ENCODE measurements at places on chromosomes 12 and 14.
A peak's percentile ranks its signal among the peaks of the same experiment; 100 is the strongest.

DNA sequence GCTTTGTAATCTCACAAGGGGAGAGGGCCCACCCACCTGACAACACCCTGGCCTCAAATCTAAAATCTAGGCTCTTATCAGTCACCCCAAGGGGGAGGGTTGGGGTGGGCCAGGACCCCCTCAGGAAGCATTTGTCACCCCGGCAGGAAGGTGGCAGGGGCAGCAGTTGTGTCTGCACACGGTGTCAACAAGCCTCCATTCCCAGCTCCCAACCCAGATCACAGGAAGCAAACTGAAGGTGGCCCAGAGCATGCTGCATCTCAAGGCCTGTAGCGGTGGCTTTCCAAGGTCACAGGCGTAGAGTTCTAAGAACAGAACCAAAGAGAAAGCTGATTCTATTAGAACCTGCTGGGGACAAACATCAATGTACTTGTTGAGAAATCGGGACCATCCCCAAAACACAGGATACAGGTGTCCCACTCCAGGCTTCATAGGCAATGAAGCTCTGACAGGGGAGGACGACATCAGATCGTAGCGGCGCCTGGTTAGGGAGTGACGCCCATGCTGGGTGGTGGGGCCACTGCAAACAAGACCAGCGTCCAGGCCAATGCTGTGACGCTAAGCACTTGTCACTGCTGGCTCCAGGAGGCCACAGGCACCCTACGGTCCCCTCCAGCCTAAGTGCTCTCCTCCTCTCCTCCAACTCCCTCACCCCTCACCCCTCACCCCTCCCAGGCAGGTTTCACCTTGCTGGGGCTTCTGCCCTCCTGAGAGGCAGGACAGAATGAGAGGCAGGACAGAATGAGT, 52.9 kb downstream of the CCDC88C start:
- DNase-seq: no peak

GRCh38 chr14:100406505-100407131, 83.5 kb downstream of the SLC25A47 start:
- DNase-seq: no peak

DNA sequence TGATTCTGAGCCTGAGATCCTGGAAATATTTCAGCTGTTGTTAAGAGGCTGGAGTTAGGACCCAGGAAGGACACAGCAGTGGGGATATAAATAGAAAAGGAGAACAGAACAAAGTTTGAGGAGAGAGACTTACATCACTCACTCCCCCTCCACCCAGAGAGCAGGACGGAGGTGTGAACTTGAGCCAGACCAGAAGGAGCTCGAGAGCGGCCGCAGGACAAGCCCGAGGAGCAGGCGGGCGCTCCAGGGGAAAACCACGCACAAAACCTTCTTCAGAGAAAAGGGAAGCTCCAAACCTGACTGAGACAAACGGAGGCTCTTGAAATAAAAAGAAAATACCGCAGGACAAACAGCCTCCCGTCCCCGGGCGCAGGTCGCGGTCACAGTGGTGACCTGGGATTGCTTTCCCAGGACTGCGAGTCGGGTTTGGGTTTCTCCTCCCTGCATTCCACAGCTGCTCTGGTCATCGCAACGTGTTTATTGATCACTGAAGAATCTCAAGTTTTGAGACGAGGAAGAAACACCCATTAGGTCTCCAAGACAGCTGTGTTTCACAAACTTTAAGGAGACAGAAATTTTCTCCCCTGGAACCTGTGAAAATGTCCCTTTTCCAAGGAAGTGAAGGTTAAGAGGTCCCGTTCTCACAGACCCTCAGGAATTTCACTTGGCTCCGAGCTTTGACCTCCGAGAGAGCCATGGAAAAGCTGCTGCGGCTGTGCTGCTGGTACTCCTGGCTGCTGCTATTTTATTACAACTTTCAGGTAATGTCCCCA, at the start of gene ADGRD1:
TSS of gene ADGRD1 (plus strand) at position 137 of the 773 bp plus-strand sequence. CDS start at position 696, 559 bp downstream.
- no peak for DNase-seq

GRCh38 chr12:42094277-42094676, 50.4 kb downstream of the GXYLT1 start:
- no peak for DNase-seq

DNA sequence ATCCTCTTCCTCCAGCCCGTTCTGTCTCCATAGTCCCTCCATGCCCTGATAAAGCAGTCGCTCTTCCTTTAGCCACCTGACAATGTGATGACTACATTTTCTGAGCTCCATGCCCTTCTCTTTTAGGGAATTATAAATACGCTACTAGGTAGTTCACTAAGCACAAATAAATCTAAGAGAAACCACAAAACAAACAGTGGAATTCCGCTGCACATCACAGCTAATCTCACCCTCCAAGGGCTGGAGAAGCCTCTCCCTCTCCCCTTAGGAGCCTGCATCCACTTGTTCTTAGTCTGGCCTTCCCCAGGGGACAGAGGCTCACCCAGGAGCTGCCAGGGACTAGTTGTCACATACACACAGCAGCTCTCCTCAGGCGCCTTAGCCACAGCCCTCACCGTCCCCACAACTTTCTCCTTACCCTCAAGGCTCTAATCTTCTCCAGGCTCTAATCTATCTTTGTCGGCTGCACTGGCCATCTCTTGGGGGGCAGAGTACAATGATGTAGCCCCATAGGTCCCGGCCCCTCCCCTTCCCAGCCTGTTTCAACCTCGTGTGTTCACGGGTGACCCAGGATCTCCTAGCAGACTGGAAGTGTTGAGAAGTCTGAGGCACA, 55.9 kb upstream of the GPR68 start:
- no peak for DNase-seq

DNA sequence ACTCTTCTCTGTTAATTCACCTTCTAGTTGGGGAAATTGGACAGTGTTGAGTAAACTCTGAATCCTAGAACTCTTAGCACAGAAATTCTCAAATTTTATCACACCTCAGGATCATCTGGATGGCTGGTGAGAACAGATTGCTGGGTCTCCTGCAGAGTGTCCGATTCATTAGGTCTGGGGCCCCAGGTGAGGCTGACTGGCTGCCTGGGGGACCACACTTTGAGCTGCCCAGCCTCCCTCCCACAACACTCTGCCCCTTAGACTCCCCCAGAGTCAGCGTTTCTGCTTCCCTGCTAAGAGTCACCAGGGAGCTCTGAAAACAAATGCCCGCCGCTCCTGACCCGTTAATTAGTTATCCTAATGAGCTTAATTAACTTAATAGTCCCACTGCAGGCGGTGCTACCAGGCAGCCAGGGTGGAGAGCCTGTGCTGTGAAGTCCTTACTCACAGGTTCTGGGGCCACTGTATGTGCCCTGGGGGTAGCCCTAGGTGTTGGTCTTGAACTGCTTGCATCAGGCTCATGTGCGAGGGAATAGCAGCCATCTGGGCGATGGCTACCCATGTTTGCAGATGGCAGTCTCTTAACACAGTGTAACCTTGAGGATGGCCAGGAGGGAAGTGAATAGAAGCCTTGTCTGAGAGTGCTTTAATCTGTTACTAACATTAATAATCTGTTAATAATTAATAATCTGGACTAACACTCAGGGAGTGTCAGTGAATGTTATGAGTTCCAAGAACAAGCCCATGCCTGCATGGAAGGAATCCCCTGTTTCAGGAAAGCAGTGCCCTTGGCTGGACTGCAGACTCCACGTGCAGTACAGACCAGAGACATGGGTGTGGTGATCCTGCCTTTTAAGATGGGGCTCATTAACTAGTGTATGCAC, 35.6 kb downstream of the AACS start:
- DNase-seq: no peak

DNA sequence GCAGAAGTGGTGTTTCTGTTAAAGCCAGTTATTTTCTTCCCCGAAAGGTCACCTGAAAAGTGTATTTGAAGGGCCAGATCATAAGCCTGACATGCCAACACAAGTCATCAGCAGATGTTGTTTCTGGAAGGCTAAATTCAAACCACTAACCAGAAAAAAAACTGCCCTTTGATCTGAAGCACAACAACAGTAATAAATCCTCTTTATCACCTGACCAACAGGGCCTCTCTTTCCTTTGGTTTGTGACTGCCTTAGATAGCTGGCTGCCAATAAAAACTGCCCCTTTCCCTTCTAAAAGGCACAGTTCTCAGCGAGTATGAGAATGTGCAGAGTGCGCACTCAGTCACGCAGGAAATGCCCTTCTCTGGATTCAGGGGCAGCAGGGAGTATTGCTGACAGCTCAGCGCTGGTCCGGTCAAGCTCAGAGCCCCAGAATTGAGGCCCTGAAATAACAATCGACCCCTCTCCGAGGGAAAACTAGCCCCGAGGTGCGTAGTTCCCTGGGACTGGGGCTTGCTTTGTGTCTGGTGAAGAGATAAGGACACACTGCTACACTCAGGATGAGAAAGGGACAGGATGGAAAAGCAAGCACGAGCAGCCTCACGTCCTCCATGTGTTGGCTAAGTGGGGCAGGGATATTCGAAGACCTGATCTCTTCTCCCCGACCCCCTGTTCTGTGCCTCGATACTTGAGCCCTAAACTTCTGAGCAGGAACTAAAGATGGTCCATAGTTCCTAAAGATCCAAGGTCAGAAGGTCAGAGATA, 184.2 kb upstream of the GZMB start:
- DNase-seq: no peak

DNA sequence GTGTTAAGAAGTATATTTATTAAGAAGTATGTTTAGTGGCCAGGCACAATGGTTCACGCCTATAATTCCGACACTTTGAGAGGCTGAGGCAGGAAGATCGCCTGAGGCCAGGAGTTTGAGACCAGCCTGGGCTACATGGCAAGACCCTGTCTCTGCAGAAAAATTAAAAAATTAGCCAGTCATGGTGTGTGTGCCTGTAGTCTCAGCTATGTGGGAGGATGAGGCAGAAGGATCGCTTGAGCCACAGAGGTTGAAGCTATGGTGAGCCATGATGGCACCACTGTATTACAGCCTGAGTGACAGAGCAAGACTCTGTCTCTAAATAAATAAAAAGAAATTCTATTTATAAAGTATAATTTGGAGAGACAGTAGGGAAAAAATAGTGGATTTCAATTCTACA, 20.3 kb downstream of the R3HDM2 start:
- DNase-seq: no peak

GRCh38 chr14:56268039-56268438, 149.8 kb downstream of the PELI2 start:
- no peak for DNase-seq

GRCh38 chr12:63068857-63069442, 82.1 kb downstream of the AVPR1A start:
- DNase-seq: peak; percentile 22

- no peak for DNase-seq
Observed at GRCh38 chr12:2891240-2892053, 756 bp downstream of the TULP3 start.

GRCh38 chr12:122888232-122888752, 7.6 kb downstream of the VPS37B start:
- peak; percentile 48 for DNase-seq

DNA sequence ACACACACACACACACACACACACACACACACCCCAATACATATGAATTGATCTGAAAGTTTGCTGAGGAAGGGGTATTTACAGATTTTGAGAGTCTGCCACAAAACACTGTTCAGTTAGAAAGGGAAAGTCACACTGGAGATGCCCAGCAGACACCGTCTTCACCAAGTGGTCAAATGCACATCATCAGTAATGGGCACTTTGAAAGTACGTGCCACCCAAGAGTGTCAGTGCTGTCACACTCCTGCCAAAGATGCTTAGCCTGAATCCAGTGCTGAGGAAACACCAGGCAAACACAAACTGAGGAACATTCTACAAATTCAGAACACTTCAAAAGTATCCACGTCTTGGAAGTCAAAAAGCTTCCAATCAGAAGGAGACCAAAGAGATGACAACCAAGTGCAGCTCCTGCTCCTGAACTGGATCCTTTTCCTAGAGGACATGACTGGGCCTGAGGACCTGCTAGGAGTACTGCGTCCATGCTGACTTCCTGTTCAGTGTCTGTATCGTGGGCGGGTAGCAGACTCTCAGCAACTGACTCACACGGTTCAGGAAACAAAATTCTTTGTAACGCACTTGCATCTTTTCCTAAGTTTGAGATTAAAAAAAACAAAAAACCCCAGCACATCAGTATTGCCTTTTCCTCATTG, 18.6 kb downstream of the PSMC1 start:
- no peak for DNase-seq

- DNase-seq: no peak
Observed at GRCh38 chr12:106427917-106428316, 70.4 kb downstream of the POLR3B start.

DNA sequence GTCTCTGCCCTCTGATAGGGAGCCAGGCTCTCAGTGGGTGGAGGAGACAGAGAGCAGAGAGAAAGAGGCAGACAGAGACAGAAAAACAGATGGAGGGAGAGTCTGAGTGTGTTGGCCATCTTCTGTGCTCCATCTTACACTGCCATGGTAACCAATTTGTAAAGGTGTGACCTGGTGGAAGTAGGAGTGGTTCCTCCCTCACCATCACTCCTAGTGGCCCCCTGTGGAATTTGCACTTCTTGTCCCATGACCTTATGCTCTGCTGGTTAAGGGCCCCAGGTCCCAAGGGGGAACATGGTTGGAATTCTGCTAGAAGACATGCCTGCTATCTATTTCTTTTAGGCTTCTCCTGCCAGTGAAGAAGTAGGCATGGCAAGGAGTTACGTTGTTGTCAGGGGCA, 376.7 kb upstream of the CCDC196 start:
- DNase-seq: no peak

DNA sequence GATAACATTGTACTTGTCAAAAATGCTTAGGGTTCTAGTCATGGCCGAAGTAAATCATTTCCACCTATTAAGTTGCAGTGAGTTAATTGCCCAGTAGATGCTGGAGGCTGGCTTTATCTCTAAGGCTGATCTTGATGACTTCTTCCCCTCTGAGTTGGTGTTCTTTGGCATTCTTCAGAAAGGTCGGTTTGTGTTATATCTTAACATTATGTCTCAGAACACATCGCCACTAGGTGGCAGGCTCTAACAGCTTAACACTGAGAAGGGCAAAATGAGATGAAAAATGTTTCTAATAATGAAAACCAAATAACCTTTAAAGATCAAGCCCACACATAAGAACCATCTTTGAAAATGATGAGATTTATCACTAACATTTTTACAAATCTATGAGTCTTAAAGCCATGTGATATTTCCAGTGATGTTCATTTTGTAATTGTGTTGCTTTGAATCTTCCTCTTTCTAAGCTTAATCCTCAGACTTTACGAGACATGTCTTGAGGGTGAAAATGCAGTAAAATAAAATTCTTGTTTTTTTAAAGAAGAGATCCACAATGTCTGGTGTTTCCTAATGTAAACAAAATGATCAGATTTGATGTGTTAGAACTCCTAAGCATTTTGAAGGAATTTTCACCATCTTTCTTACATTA, 28.6 kb downstream of the SUDS3 start:
- no peak for DNase-seq

- DNase-seq: no peak
Observed at GRCh38 chr14:73426877-73427276, 31.5 kb downstream of the NUMB start.

GRCh38 chr14:64110802-64111201, 183.4 kb downstream of the ESR2 start:
- no peak for DNase-seq
